ENCODE measurements at places on chromosomes 5 and 9.

- no peak for DNase-seq
These were observed 24.9 kb downstream of the CNOT6 start for GRCh38 chr5:180519098-180519497.

DNA sequence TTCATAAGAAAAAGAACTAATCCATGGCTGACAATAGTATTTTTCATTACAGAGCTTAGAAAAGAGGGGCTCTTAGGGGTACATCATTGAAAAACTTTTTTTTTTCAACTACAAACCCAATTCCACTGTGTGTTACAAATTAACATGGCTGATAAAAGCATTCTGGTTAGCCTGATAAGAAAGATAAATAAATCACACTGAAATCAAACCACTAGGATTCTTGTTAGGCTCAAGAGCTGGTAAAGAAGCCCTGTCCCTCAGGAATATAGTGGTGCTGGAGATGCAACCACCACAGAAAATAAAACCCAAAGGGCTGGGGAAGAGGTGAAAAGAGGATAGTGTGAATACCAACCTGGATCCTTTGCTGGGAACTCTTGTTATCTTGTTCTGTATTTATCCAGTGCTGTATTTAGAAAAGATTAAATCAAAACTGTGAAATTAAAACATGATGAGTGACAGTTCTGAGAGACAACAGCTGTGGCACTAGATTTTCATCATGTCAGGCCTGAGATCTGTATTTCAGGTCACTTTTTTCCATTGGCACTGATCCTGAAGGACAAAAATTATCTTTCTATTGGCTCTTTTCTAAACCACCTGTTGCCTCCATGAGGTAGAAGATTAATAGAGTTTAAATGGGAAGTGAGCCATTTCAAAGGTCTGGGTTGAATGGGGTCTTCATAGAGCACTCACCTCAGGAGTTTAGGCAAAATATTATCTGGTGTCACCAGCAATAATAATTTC, 118.6 kb downstream of the ARRDC3 start:
- DNase-seq: no peak

- no peak for DNase-seq
These were observed 53.9 kb upstream of the PITX1 start for GRCh38 chr5:135087950-135088349.

DNA sequence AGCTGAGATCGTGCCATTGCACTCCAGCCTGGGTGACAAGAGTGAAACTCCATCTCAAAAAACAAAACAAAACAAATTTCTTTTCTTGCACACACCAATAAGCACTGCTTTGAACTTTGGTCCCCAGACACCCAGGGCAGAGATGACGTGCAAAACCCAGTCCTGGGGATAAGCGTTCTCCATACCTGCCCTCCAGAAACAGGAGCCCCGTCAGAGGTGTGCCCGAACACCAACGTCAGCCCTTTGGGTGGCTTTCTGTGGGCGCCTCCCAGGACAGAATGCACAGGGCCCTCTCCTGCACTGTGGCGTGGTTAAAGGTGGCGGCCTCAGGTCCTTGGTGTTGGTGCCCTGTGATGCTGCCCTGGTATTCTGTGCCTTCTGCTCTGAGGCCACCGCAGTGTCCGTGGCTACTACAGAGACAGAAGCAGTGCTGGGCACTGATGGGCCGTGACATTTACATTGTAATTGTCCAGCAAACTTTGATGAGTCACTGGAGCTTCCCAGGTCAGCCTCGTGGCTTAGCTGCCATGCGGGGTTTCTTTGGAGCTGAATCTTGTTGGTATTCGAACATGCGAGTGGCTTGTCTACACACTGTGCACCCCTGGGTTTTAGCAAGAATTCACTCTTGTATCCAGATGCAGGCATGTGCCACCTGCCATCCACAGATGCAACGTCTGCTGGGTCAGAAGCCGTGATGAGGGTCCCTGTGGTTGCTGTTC, 9.8 kb downstream of the PPP1R26 start:
- DNase-seq: no peak

DNA sequence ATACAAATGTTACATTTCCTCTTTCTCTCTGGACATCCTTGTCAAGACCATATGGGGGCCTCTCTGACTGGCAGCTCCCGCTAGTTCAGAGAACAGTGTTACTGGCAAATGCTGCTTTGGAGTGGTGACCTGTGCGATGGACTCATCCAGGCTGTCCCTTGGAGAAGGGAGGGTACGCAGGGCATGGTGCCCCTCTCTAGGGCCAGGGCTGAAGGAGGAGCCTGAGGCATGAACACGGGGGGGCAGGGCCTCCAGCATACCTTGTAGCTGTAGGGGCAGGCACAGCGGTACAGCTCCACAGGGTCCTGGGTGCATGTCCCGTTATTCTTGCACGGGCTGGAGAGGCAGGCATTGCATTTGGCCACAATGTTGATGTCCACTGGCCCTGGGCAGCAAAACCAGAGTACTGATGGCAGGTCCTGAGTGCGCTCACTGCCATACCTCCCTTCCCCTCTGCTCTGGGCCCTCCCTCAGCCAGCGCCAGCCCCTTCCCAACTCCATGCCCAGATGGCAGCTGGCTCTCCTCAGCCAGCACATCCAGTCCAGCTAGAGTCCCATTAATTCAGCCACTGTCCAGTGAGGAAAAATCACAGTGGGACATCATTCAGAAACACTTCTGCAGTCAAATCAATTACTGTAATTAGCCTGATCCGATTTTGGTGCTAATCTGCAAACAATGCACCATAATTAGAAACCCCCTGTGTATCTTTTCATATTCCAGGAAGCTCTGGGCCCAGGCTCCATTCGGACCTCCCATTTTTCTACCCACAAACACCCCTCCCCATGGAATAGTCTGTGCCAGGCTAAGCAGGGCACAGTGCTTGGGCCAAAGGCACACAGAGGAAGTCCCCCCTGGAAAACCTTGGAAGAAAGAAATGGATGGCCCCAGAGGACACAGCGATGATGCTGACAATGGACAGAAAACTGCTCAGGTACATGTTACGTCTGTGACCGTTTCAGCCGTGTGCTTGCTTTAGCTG, 128.8 kb upstream of the PANK3 start:
- no peak for DNase-seq

DNA sequence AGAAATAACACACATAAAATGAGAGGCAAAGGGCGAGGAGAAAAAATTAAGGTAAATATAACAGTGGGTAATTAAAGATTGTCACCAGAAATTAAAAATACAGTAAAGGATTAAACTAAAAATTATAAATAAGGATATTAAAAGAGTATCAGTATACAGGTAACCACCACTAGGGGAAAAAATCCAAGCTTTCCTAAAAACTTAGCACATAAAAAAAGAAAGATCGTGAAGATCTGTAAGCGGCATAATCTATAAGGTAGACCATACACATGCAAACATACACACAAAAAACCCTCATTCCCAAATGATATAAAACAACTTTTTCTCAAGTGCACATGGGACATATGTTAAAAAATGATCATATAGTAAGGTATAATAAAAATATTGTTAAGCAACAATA, 577.3 kb upstream of the NUDT12 start:
- DNase-seq: no peak

DNA sequence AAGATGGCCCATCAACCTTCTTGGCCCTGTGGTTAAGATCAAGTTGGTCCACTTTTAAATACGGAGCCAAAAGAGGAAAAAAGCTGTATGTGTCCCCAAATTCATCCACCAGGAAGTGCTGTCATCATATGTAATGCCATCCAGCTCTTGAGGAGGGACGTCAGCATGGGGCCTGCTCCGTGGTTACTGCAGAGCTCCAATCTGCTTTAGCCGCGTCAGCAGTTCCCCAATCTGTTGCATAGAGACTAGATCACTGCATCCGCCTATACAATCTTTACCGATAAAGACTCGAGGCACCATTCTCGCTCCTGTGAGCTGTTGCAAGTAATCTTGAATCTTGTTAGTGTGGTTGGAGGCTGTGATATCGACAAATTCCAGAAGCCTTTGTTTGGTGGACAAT, 65.7 kb downstream of the GABRA6 start:
- no peak for DNase-seq

DNA sequence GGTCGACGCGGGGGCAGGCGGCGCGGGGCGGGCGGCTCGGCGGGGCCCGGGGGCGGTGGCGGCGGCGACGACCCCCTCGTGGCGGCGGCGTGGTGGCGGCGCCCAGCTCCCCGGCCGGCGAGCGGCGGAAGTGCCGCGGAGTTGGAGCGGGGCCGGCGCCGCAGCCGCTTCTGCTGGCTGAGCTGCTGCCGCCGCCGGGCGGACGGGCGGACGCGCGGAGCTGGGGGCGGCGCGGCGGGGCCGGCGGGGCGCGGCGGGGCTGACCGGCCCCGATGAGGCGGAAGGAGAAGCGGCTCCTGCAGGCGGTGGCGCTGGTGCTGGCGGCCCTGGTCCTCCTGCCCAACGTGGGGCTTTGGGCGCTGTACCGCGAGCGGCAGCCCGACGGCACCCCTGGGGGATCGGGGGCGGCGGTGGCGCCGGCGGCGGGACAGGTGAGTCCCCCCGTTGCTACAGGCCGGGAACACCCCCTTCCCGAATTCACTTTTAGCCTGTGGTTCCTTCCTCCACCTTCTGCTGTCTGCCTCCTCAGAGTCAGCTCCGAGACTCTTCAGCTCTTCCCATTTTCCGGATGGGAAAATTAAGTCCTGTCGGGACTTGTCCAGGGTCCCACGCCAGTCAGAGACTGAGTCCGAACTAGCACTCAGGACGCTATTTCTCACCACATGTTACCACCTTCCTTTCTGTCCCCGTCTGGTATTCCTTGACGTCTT, at the start of gene GALNT10:
GALNT10 (plus strand) TSS at position 139 of the 710 bp plus-strand sequence; CDS start at position 273, 134 bp downstream.
- DNase-seq: peak; percentile 83

DNA sequence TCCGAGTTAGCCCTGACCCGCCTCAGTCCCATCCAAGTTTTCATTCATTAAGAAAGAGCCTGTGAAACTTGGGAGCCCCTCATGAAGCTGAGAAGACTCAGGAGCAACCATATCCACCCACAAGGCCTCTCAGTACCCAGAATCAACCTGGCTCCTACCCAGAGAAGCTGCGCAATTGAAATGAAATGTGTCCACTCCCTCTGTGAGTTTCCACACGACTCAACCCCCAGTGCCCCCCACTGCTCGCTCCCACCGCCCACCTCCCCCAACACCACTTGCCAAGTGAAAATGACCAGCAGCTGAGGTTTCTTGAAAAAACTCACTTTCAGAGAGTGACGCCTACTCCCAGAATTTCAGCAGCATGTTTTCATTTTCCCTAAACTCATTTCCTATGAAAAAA, 104.6 kb downstream of the CDK5RAP2 start:
- peak; percentile 45 for DNase-seq

DNA sequence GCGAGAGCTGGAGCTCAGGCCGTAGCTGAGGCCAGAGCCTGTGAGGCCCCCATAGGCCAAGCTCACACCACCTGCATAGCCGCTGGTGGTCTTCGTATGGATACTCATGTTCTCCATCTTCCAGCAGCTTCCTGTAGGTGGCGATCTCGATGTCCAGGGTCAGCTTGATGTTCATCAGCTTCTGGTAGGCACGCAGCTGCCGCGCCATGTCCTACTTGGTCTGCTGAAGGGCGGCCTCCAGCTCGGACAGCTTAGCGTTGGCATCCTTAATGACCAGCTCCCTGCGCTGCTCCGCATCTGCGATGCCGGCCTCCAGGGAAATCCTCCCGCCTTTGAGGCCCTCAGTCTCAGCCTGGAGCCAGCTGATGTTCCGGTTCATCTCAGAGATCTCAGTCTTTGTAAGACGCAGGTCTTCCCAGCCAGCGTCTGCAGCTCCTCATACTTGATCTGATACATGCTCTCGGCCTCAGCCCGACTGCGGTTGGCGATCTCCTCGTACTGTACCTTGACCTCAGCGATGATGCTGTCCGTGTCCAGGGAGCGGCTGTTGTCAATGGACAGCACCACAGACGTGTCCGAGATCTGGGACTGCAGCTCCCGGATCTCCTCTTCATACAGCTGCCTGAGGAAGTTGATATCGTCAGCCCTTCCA, 172.1 kb downstream of the PPP2R2B start:
- no peak for DNase-seq

DNA sequence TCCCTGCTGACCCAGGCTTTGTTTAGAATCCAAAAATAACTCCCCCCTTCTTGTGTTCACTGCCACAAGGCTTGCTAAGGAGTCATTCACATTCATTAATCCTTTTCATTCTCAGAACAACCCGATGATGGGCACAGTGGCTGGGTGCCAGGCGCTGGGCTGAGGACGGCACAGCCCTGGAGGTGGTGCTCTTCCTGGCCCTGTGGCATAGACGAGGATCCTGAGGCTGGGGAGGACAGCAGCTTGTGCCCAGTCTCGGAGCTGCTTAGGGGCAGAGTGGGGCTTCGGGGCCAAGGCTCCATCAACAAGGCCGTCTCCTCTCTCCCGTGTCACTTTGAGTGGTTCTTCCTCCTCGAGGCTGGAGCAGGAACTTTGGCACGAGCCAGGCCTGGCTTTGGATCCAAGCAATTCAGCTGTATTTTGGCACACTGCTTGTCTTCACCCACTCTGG, 166.7 kb downstream of the TTLL11 start:
- no peak for DNase-seq

- DNase-seq: no peak
These were observed 59.0 kb downstream of the OR2K2 start for GRCh38 chr9:111271047-111271446.
